Activated CD4-positive, CD25-positive, alpha-beta regulatory T cell treated with anti-CD3 and anti-CD28 coated beads, Interleukin-2, amount 50 U/mL, for 24 hours (primary cell): ENCODE measurements at places on chromosomes 2 and 18.

GRCh38 chr2:221518201-221518934 lies 53.7 kb downstream of the EPHA4 start:
- ATAC-seq: peak; percentile 59

DNA sequence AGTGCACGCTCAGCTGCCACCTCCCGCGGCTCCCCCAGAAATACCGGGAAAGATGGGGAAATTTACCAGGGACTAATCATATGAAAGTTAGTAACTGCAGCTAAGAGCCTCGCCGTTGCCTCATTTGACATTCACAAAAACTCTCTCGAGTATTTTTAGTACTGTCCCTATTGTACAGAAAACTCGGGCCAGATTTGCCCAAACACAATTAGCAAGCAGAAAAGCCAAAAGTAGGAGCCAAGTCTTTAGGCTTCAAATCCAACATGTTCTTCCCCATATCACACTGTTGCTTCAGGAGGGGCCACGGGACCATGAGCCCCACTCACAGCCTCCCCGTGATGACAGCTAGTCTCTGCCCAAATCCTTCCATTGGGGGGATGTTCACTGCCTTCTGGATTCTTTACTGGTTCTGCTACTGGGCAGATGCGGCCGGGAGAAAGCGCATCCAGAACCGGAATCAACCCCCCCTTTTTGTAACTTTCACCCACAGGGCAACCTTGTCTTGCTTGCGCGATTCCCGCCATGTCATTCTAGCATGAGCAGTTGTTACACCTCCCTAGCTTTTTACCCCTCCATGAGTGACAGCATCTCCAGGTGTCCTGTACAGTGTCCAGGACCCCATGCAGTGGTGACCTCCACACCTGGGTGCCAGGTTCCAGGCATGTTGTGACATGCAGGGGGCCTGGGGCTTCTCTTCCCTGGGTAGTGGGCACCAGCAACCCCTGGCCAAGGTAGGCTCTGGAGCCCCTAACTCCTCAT lies 35.2 kb downstream of the CENPO start:
- ATAC-seq: no peak

DNA sequence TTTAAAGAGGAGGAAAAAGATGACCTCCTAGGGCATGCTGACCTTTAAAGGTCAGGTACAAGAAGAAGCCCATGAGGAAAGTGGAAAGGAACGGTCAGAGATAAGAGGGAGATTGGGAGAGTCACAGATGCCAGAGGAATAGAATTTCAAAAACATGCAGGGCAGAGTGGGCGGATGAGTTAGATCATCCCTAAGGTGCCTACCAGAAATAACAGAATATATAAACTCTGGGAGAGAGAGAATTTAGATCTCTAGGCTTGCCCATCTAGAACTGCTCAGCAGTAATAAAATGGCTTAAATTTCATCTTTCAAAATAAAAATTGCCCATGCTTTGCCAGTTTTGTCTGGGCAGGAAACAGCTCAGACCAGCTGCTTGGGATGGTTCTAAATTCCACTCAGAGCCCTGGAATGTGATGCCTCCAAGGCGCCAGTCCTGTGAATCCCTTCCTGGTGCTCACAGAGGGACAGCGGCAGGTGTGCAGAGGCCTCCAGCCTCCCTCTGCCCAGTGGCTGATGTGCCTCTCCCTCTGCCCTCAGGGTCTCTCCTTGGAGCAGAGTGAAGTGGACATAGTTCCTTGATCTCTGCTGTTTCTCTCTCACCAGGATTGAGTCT lies 130.9 kb downstream of the ANTXR1 start:
- ATAC-seq: no peak

- no peak for ATAC-seq
Measured at GRCh38 chr2:191244350-191244749, 854 bp upstream of the MYO1B start.

DNA sequence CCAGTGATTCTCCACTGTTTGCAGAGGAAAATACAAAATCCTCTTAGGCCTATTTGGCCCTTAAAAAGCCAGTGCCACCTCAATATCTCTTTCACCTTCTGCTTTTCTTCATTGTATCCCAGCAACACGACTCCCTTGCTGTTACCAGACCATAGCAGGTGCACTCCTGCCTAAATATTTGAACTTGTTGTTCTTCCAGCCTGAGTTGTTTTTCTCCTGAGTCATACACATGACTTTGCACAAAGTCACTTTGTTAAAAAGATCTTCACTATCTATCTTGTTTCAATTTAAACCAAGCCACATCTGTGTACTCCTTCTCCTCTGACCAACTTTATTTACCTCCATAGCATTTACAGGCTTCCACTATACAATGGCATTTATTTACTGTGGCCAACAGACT lies 103.6 kb downstream of the LRRTM4 start:
- ATAC-seq: no peak

GRCh38 chr2:126797622-126798275 lies 100.9 kb upstream of the TEX51 start:
- ATAC-seq: no peak

DNA sequence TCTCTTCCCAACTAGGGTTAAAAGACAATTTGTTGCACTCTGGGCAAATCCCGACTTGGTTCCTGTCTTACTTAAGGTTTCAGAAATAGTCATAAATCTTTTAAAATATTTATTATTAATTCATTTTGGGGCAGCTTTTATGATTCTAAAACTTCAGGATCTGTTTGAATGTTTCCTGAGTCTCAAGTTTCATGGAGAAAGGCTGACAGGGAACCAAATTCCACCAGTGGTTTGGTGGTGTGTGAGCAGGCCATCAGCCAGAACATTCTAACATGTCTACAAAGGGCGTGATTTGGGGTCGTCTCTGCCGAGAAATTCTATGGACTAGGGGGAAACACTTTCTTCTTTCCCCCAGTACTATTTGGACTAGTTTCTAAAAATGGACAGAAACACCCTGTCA lies 366.4 kb downstream of the ZNF521 start:
- no peak for ATAC-seq

- ATAC-seq: peak; percentile 98
Measured at GRCh38 chr2:60872510-60872928, 8.9 kb upstream of the REL start.

DNA sequence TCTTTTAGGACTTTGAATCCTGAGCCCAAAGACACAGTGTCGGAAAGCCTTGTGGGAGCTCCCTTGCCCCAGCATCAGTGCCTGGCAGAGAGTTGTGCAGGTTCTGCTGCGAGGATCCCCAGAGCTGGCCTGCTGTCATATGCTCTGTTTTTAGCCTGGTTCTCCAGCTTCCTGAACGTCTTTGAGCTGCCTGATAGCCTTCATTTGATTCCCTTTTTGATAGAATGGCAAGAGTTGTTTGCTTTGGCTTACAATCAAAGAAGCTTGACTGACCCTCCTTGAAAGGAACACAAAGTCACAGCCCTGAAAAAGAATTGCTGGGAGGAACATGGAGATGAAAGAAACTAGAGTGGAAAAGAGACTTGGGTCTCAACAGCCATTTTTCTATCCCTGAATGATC lies 95.4 kb downstream of the C1QL2 start:
- ATAC-seq: no peak

DNA sequence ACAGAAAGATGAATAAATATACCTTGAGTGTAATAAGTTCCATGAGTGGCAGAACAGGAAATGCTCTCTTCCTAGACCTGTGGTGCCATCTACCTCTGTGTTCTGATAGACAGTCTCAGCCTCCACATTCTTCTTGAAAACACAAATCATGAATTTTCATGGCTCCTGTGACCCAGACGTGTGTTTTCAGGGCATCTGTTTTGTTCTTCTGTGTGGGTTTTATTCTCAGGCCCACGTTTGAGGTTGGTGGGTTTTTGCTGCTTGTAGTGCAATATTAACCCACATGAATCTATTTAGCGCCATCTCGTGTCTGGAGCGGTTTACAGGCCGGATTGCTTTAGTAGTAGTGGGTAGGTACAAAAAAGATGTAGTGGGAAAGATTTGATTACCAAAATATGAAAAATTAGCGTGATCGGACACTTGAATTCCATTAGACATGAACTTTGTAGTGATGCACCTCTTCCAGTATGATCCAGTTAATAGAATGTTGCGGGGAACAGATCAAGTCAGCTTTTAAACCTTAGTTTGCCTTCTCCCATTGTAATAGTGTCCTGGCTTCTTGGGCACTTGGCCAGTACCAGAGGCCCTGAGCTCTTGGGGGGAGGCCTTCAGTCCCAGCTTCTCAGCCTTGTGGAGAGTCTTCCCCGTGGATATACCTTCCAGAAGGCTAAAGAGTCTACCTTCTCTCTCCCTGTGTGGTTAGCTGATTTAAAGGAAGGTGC lies 256.5 kb downstream of the TPGS2 start:
- ATAC-seq: no peak

DNA sequence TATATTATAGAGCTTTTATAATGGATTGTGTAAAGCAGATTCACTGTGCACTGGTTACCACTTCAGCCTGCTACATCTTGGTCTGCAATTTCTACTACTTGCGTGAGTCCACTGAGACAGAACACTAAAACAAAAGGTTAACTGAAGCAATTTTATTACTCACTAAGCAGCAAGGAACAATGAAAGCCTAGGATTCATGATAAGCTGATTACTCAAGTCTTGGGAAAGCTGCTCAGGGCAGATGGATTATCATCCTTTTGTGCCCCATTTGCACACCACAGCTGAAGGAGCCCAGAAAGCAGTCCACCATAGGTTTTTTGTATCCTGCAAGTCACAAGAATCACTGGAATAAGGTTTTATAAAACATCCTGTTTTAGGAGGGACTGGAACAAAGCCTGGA lies 1215.2 kb upstream of the TMEFF2 start:
- no peak for ATAC-seq

DNA sequence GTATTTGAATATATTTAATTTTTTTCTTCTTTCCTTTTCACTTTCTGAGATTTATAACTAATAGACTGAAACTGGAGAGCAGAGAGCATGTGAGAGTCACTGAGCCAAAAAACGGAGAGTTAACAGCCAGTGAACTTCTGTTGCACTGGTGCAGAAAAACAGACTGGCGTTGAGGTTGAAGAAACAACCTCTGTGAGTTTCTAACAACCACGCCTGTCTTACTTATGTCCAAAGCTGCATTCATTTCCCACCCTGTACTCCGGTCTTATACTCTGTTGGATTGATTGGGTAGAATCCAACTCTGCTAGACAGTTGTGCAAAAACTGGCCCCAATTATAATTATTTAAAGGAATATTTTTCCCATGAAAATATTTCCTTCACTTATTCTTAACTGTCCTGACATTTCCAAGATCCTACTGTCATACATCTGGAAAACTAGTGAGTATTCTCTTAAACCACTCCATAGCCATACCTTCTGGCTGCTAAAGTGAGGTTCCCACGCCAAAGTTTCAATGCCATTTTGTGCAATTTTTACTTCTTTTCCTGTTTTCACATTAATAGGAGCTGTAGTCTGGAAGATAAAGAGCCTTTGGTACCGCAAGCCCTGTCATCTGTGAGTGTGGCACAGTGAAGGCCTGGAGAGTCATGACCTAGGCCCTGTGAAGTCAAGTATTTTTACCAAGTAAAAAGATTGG lies 9.4 kb downstream of the CYP1B1 start:
- no peak for ATAC-seq

DNA sequence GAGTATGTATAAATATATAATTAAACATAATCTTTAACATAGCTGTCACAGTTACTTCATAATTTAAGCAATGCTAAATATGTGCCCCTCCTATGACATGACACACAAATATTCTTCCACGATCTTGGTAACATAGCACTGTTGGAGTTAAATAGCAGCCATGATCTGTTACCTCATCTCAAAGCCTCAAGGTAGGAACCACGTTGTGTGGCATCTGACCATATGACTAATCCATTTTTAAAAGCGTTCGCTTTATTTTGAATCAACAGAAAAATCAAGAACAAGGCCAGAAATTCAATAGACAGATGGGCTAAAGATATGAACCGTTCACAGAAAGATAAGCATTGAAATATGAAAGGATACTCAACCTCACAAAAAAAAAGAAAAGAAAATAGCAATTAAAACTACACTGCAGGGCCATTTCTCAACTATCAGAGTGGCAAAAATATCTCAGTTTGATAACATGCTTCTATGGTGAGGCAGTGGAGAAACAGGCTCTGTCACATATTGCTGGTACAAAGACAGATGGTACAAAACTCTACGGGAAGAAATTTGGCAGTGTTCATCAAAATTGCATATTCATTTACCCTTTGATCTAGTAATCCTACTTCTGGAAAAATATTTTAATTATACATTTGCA lies 105.9 kb downstream of the TMX3 start:
- no peak for ATAC-seq

DNA sequence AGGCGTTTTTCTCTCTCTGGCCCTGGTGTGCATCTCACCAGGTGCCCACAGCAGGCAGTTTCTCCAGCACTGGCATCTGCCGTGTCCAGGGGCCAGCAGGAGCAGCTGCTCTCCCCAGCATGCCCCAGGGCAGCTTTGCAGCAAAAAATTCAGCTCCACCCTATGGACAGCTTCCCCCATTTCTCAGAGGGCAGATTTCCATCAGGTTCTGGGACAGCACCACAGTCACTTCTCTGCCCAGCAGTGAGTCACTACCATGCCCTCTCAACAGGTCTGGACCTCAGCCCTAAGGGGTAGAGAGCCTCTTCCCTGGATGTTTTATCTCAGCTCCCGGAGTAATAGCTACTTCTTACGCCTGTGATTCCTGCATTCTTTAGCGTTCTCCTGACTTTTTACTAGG lies 170.2 kb upstream of the RAB12 start:
- no peak for ATAC-seq
